ENCODE measurements at places on chromosomes 3 and 15. TPM values are rescaled to one million over a fixed set of nuclear protein-coding genes. Genes with fewer than 3 reads are reported as not detected.

Gene GABRR3
- not detected for polyA plus RNA-seq

Gene TRH
- polyA plus RNA-seq: 0.11 TPM

Gene PLSCR2
- 0.74 TPM for polyA plus RNA-seq

Gene TRIM59
- 18.1 TPM for polyA plus RNA-seq

Gene TPRG1
- polyA plus RNA-seq: 0.75 TPM

Gene NPAP1
- 0.17 TPM for polyA plus RNA-seq

Gene RHOV
- polyA plus RNA-seq: 1.4 TPM

Gene AHSG
- 1.0 TPM for polyA plus RNA-seq

Gene TMEM89
- not detected for polyA plus RNA-seq

Gene MEX3B
- polyA plus RNA-seq: 12.9 TPM

Gene SLC24A5
- polyA plus RNA-seq: 0.61 TPM

Gene ZNF860
- polyA plus RNA-seq: 2.5 TPM

Gene FBXO40
- 0.07 TPM for polyA plus RNA-seq

Gene SAMMSON
- 0.11 TPM for polyA plus RNA-seq

Gene NEK11
- polyA plus RNA-seq: 22.1 TPM

Gene KBTBD13
- 0.07 TPM for polyA plus RNA-seq

Gene FLNB
- 165 TPM for polyA plus RNA-seq

Gene LEKR1
- 2.3 TPM for polyA plus RNA-seq

Gene GP5
- 0.85 TPM for polyA plus RNA-seq

Gene LMAN1L
- polyA plus RNA-seq: not detected

Gene VWA5B2
- 0.92 TPM for polyA plus RNA-seq

Gene ROPN1
- not detected for polyA plus RNA-seq

Gene CSPG5
- 1.1 TPM for polyA plus RNA-seq

Gene IGSF11
- polyA plus RNA-seq: 5.0 TPM

Data from right renal cortex interstitium (tissue), 3 donors.